Right lung (tissue), 10 donors: ENCODE measurements at places on chromosomes 11 and 22. TPM values are rescaled to one million over a fixed set of nuclear protein-coding genes. Genes with fewer than 3 reads are reported as not detected.

Gene PHLDB1
- polyA plus RNA-seq, result 101 TPM

- no peak for DNase-seq
Observed at GRCh38 chr11:11025087-11025486, 167.2 kb upstream of the ZBED5 start.

Gene PARVA
- 93.5 TPM for polyA plus RNA-seq

Gene GSTT2B
- 13.2 TPM for polyA plus RNA-seq

Gene RAPSN
- polyA plus RNA-seq, result 0.37 TPM

DNA sequence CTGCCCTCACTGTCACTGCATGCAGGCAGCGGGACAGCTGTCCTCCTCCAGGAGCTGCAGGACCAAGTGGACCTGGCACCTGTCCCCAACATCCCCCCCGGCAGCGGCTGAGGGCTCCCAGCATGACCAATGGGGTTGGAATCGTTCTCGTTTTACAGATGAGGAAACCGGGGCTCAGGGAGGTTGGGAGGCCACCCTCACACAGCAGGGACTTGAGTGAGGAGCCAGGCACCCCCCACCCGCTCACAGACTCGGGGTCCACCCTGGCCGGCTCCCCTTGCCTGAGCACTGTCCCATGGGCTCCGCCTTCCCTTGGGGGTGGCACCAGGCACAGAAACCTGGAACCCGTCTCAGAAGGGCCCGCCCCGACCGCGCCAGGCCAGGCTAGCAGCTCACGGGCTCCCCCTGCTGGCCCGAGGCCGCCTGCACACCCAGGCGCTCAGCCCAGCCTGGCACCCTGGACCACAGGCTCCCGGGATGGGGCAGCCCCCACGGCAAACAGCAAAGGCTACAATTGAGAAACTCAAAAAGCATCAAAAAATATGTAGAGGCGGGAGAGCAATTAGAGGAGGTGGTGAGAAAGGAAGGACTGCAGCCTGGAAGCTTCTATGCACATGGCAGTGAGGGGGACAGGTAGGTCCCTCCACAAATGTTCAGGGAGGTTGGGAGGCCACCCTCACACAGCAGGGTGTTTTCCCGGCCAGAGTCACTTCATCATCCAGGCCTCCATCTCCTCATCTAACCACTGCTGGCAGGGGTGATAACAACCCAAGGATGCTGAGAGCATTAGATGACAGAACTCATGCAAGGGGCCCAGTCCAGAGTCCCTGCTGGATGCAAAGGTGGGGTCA, 12.8 kb downstream of the MACROD1 start:
- no peak for DNase-seq

Gene MYO18B
- polyA plus RNA-seq, result 0.15 TPM

GRCh38 chr11:78438298-78438975, 20.8 kb upstream of the GAB2 start:
- no peak for DNase-seq

GRCh38 chr11:112946866-112947265, 14.4 kb upstream of the NCAM1 start:
- no peak for DNase-seq

Gene FGF3
- not detected for polyA plus RNA-seq

- DNase-seq, result no peak
Observed at GRCh38 chr22:24153353-24153752, 27.9 kb upstream of the SUSD2 start.

Gene TRIM6
- 5.7 TPM for polyA plus RNA-seq

GRCh38 chr22:23242473-23243001, 62.2 kb downstream of the BCR start:
- DNase-seq, result no peak

- DNase-seq, result no peak
Observed at GRCh38 chr11:69306821-69307220, 12.9 kb downstream of the MYEOV start.

Gene OR51B5
- 0.42 TPM for polyA plus RNA-seq

DNA sequence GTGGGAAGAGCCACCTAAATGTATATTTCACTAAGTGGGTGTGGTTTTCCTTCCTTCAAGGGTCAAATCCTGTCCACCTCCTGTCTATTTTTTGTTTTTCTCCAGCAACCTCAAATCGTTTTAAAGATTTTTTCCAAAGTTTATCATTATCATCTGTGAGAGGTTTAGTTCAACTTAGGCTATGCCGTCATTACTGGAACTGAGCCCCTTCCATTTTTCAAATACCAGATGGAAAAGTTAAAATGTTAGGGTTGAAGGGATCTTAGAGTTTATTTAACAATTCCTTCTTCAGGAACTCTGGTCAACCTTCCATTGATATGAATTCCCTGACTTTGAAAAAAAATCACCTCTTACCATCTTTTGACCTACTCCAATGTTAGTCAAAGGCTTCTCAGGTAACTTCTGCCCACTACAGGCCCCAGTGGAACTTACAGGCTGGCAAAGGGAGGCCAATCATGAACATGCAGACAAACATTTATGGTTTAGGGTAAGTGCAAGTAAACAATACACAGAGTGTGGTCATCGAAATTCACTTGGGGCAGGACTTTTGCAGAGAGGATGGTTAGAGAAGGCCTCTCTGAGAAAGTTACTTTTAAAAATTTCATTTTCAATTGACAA, 45.2 kb downstream of the SYN3 start:
- DNase-seq, result no peak

DNA sequence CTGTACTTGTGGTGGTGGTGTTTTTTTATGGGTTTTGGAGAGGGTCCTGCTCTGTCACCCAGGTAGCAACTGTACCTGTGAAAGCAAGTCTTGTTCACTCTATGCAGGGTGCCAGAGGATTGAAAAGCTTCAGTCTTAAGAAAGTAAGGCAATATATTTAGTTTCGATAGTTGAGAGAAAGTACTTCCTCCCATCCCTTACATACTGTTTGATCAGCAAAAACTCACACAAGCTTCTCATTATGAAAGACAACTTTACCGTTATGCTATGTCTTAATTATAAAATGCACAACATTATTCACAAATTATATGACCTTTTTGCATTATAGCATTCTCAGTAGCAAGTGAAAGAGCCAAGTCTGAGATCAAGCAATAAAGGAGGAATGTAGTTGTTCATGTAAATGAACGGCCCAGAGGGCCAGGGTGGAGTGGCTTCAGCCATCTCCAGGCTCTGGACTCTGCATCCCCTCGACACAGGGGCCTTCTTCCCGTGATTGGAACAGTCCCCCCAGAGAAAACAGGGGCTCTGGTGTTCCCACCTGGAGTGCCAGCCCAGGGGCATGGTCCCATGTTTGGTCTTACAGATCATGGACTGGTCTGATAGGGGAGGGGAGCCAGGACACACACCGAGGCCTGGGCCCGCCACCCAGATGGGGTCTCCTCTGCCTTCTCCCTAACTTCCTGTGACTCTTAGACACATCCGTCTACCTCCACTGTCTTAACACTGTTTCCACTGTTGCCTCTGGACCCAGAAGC, 38.7 kb upstream of the CTTN start:
- no peak for DNase-seq

DNA sequence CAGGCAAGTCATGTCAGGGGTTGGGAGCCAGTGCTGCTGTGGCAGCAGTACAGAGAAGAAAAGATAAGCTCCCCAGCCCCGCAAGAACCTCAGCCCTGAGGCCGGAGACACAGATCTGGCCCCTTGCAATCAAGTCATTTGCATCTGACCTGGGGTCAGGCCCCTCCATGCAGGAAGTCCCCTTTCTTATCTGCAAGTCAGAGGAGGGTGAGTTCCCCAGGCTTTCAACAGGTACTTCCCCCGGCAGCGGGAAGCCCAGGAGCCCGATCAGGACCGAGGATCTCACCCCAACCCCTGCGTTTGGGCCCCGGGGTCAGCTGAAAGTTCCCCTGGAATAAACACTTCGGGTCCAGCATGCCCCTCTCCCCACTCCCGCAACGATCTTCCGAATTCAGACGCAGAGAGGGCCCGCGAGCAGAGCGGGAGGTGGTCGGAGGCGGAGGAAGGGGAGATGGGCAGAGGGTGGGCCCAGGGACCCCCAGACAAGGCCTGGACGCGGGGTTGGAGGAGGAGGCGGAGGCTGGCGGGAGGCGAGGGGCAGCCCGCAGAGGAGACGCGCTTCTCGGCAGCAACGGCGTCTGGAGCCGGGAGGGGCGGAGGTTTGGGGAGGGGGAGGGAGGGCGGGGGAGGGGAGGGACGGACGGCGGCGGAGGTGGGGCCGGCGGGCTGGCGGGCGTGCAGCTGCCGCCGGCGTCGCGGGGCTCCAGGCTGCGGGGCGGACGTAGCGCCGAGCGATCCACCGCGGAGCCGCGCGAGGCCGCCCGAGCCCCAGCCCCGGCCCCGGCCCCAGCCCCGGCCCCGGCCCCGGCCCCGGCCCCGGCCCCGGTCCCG, at the start of gene TSPAN18:
Gene TSPAN18, plus strand, starts transcription at position 680 of the 831 bp plus-strand sequence. CDS start 179,455 bp downstream, outside the sequence.
- DNase-seq, result no peak

DNA sequence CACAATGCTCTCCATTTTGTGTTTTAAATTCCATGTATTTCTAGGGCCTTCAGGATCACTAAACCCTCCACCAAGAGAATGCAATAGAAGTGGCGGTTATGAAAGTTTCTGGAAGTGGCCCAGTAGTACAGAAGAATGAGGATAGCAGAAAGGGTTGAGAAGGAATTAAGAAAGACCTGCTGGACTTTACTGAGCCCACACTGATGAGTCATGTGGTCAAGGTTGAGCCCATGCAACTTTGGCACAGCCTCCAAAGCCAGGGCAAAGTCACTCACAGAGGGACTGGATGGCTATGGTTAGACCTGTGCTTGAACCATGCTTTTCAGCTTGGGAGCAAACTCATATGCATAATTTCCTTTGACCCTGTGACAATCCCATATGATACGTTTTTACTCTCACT, 102.9 kb upstream of the PLET1 start:
- no peak for DNase-seq

Gene SLC5A4
- 1.9 TPM for polyA plus RNA-seq

Gene SLC25A18
- polyA plus RNA-seq, result 0.38 TPM

Gene CCDC188
- polyA plus RNA-seq, result 1.4 TPM

- DNase-seq, result no peak
Observed at GRCh38 chr11:1116104-1116503, 41.4 kb downstream of the MUC2 start.

DNA sequence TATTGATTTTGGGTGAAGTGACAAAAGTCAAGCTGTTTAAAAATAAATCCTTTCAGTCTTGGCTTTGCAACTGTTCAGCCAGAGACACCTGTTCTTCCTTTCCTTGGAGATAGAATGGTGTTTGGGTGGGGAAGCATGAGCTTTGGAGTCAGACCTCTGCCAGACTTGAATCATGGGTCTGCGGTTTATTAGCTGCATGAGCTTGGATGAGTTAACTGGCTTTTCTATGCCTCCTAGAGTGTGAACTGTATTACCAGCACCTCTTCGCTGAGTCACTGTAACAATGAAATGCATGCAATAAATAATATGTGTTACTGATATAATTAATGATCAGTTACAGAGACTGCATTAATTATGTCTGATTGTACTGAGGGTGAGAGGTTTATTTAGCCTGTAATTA, 13.5 kb upstream of the MYEOV start:
- DNase-seq, result no peak

Gene BATF2
- polyA plus RNA-seq, result 3.3 TPM

Gene SEPTIN3
- 1.4 TPM for polyA plus RNA-seq

DNA sequence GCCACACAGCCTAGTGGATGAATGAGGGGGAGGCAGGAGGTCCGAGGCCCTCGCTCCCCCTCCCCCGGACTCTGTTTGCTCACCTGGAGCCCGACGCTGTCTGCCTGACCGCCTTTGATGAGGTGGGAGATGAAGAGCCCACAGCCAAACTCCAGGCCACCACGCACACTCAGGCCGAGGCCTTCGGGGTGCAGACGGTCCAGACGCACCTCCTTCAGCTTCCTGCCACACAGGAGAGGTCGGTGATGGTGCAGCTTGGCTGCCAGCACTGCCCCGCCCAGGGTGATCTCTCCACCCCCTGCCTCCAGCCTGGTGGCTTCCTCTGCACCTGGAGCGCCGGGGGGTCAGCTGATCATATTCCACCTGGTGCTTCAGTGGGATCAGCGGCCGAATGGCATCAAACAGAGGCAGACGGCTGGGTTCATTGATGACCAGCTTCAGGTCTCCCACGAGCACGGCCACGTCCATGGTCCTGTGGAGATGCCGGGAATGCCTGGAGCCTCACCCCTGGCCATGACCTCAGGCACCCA, 13.1 kb downstream of the USH1C start:
- no peak for DNase-seq

Gene OR10G6
- polyA plus RNA-seq, result not detected

DNA sequence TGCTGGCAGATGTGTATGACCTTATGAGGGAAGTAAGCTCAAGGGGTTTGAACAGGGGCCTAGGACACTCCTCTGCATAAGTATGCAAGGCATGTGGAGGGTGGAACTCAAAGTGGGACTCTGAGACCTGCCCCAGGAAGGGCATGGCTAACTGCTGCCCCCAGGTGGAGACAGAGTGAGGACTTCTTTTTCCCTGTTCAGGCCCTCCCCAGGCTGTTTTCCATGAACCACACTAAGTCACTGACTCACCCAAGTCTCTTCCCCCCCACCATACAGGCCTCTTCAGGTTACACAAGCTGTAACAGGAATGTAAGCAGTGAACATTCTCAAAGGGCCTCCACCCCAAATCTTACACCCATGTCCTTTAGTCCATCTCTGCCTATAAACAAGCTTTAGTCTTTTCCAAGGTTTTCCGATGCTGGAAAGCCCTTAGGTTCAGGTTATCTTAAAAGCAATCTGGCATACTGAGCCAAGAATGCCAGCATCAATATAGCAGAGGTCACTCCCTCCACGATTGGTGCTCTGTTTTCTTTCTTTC, 13.1 kb downstream of the EEF1G start:
- DNase-seq, result no peak

Gene GNG3
- 1.5 TPM for polyA plus RNA-seq

DNA sequence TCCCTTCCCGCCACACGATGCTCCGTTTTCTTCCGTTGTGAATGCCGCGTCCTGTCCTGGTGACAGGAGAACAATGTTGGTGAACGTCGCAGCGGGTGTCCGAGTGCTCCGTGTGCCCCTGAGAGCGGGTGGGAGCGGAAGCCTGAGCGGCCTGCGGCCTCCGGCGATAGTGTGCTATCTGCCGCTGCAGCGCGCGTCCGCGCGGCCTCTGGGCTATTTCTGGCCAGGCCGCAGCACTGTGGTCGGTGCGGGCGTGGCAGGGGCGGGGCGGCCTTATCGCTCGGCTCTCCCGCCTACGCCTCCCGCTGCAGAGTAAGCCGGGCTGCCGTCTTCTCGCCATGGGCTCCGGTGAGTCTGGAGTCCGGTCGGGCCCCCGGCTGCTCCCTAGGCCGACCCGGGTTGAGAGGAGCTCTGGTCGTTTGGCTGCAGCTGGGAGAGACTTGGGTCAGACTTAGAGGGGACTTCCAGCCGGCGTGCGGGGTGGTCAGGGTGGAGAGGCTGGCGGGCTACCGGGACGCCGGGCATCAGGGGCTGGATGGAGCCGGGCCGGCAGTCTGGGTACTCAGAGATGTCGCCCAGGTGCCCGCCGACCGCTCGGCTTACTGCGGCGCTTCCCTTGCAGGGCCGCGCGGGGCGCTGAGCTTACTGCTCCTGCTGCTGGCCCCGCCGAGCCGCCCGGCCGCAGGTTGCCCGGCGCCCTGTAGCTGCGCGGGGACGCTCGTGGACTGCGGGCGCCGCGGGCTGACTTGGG, at the start of gene GP1BB:
Gene GP1BB, plus strand, starts transcription at position 308 of the 751 bp plus-strand sequence. Its CDS starts 31 bp downstream, at position 339.
- DNase-seq, result no peak

Gene PDGFB
- 29.0 TPM for polyA plus RNA-seq
